Cardiac septum (tissue), 1 donor: ENCODE measurements at places on chromosomes 5 and 9. TPM values are rescaled to one million over a fixed set of nuclear protein-coding genes. Genes with fewer than 3 reads are reported as not detected.

The PCDHA3 gene
- 0.11 TPM for total RNA-seq

The ACSL6 gene
- total RNA-seq = 4.5 TPM

- DNase-seq = no peak
These were observed 154.2 kb upstream of the DAB2 start for GRCh38 chr5:39578887-39579497.

DNA sequence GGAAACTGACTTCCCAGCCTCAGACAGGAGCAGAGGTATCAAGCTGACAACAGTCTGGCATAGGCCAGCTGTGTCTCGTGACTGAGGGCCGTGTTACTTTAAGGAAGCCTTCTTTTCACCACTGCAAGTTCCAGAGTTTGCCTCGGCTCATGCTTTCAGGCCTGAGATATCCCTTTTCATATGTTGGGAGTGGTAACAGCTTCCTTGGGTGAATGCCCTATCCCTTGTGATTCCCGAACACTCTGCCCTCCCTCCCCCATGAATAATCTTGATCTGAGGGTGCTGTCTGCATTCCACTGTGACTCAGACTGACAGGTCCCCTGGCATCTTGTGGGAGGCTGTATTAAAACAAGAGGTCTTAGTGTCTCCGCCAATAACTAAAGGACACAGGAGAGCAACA, 49.7 kb upstream of the ARL15 start:
- DNase-seq = no peak

- no peak for DNase-seq
These were observed 36.7 kb downstream of the NDFIP1 start for GRCh38 chr5:142145106-142145900.

DNA sequence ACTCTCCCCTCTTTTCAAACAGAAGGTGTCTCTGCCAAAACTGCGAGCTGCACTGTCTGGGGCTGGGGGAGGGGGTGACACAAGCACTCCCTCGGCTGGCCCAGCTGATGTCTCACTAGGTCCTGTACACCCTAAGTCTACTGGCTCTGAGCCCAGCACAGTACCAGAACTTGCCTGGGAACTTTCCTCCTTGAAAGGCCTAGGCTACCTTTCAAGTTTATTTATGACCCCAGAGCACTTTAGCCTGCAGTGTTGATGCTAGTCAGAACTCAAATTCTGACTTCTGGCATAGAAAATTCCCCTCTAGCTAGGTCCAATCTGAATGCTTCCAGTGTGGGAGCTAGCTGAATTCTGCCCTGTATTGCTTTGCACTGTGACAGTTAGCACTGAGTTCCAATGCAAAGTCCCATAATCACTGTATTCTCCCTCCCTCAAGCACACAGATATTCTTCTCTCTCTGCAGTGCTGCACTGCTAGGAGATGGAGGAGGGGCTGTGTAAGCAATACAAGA, 10.5 kb downstream of the LURAP1L start:
- DNase-seq = no peak

DNA sequence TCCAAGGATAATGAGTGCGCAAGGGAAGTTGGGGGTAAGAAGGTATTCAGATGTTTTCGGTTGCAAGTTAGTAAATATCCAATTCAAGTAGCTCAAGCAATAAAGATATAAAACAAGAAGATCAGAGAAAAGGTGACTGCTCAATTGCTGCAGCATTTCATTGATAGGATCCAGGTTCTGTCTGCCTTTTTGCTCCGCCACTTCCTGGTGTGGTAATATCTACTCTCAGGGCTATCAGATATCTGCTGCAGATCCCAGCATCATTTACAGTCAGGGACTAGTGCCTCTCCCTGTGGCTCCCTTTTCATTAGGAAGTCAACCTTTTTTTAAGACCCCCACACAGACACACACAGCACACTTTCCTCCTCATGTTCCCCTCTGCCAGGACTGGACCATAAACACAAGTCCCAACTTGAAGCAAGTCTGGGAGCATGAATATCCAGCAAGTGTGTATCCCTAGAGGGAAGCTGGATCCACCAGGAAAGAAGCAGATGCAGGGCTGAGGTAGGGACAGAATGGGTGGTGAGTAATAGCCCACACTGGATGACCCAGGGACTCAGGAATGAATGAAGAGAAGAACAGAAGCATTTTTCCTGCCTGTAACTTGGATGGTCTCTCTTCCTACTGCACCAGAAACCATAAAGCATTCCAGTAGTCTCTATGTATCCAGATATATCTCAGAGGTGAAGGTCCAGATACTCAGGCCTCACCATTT, 53.7 kb downstream of the ZNF622 start:
- no peak for DNase-seq

- no peak for DNase-seq
These were observed 9.0 kb upstream of the DIPK1B start for GRCh38 chr9:136703276-136703860.

The TICAM2 gene
- total RNA-seq = 2.0 TPM

DNA sequence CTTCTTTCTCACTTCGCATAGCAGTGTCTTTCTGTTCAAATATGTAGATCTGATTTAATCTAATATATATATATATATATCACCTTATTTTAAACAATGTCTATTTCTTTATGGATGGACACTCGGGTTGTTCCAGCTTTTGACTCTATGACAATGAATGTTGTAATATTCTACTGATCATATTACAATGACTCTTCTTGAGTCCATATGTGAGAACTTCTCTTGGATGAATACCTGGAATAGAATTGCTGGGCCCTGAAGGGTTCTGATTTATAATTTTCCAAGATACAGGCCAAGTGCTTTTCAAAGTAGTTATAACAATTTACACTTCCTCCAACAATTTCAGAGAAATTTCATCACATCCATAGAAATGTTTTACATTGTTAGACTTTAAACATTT, 28.8 kb downstream of the NTRK2 start:
- DNase-seq = no peak

GRCh38 chr9:123401879-123402513, 46.0 kb downstream of the CRB2 start:
- DNase-seq = no peak

The FBP1 gene
- 0.92 TPM for total RNA-seq

The ZNF618 gene
- total RNA-seq = 1.7 TPM

The PKD2L2 gene
- total RNA-seq = 0.62 TPM

DNA sequence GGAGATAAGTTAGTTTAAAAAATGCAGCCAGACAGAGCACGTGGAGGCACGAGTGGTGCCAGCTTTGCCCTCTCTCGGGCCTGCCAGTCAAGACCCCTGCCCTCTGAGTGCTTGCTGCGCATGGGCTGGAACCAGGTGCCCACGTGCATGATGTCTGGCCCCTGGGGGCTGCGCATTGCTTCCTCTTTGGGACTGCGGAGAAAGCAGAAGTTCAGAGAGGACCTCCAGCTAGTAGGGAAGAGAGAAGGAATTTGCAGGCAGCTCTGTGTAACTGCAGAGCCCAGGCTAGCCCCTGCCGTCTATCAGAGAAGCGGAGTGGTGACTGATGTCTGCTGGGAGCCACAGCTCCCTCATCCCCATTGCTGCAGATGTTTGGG, 9.7 kb upstream of the RNU6ATAC start:
- DNase-seq = no peak

DNA sequence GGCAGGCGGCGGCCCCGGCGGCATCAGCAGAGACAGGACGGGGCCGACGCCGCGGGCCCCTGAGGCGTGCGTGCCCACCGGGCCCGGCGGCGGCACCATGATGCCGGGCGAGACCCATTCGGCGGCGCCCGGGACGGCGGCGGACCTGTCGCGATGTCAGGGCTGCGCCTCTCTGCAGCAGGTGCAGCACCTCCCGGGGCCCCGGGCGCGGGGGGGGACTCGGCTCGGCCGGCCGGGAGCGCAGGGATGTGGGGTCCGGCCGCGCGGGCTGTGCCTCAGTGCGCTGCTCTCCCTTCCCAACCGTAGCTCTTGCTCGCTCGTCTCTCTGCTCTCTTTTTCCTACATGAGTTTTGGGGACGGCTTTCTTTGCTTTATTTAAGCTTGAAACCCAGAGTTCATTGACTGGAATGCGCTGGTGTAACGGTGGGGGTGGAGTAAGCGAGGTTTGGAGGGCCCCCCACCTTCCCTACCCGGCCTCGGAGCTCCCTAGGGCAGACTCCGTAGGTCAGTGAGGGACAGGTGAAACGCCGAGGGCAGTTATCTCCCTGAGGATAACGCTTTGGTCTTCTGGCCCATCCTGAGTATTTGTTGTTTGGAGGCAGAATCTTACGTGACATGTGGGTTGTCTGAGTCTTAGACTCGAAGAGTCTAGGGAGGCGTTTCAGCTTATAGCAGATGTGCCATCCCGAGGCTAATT, 490 bp downstream of the ICE1 start:
- no peak for DNase-seq

DNA sequence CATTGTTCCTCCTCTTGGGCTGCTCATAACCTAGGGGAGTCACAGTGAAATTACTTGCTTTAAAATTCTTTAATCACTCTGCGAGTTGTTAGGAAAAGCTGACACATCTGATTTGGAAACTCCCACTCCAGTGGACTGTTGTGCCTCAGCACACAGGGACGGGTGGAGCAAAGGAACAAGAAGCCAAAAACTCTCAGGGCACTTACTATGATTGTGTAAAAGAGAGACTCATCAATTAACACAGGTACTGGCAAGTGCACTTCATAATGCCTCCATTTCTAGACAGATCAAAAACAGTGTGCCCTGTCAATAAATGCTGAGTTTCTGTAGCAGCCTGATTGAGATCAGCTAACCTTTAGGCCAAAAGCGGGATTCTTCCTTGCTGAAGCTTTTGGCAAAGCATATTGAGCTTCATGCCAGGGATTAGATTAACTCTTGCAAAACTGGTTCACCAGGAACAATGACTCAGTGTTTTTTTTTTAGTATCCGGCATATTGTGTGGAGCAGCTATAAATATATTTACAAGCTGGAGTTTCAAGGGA, 55.9 kb downstream of the TMC1 start:
- no peak for DNase-seq

The HAVCR2 gene
- total RNA-seq = 1.7 TPM

GRCh38 chr9:100354121-100354800, 1.5 kb upstream of the TEX10 start:
- no peak for DNase-seq
